CD4-positive, alpha-beta memory T cell (primary cell): ENCODE measurements at places on chromosomes 6 and 20. TPM values are rescaled to one million over a fixed set of nuclear protein-coding genes. Genes with fewer than 3 reads are reported as not detected.

GRCh38 chr20:1533059-1533458 is 24.4 kb downstream of the SIRPD start:
- H3K4me1 ChIP-seq, result no peaks in the 10 kb centered on the region
- no peak overlapping the region for H3K27ac ChIP-seq
- H3K27me3 ChIP-seq, result no peaks in the 10 kb centered on the region
- H3K36me3 ChIP-seq, result no peaks in the 10 kb centered on the region

DNA sequence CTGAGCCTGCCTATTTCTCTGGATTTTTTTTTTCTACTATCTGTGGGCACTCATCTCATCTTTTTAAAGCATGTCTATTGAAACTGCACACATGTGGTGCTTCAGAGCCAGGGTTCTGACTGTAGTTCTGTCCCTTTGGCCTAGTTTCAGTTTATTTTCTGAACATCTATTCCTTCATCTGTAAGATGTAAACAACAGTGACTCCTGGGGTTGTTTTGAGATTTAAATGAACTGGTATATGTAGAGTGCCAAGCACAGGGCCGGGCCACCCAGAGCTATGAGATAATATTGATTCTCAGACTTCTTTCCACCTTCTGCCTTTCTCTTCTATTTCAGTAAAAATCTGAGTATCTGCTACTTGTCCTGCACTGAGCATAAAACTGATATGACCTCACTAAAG is 185.1 kb downstream of the CARMIL1 start:
- no peaks in the 10 kb centered on the region for H3K4me1 ChIP-seq
- DNase-seq, result no peak
- no peak overlapping the region for H3K27ac ChIP-seq

GRCh38 chr20:20815711-20816455 is 103.4 kb upstream of the RALGAPA2 start:
- DNase-seq, result no peak
- no peak overlapping the region for H3K27ac ChIP-seq
- H3K4me3 ChIP-seq, result no peak overlapping the region
- H3K27me3 ChIP-seq, result no peaks in the 10 kb centered on the region
- H3K36me3 ChIP-seq, result no peaks in the 10 kb centered on the region

- no peak for DNase-seq
- no peaks in the 10 kb centered on the region for H3K4me1 ChIP-seq
- no peaks in the 10 kb centered on the region for H3K27me3 ChIP-seq
- no peak overlapping the region for H3K27ac ChIP-seq
- no peaks in the 10 kb centered on the region for H3K36me3 ChIP-seq
Observed at GRCh38 chr6:5639193-5639592, 367.5 kb downstream of the NRN1 start.

The MYCT1 gene
- not detected for total RNA-seq

The COL19A1 gene
- total RNA-seq, result not detected

The C6orf163 gene
- 4.1 TPM for total RNA-seq
